ENCODE measurements at places on chromosomes 12 and 14.

GRCh38 chr14:23358042-23358441 lies 5.4 kb upstream of the SLC22A17 start:
- DNase-seq, result no peak

- peak; percentile 8 for DNase-seq
These were observed 1.1 kb downstream of the ATXN2 start for GRCh38 chr12:111597831-111598636.

GRCh38 chr14:74583689-74584434 lies 28.2 kb downstream of the LTBP2 start:
- DNase-seq, result no peak

- DNase-seq, result no peak
These were observed 762 bp downstream of the RABGGTA start for GRCh38 chr14:24270537-24271133.

DNA sequence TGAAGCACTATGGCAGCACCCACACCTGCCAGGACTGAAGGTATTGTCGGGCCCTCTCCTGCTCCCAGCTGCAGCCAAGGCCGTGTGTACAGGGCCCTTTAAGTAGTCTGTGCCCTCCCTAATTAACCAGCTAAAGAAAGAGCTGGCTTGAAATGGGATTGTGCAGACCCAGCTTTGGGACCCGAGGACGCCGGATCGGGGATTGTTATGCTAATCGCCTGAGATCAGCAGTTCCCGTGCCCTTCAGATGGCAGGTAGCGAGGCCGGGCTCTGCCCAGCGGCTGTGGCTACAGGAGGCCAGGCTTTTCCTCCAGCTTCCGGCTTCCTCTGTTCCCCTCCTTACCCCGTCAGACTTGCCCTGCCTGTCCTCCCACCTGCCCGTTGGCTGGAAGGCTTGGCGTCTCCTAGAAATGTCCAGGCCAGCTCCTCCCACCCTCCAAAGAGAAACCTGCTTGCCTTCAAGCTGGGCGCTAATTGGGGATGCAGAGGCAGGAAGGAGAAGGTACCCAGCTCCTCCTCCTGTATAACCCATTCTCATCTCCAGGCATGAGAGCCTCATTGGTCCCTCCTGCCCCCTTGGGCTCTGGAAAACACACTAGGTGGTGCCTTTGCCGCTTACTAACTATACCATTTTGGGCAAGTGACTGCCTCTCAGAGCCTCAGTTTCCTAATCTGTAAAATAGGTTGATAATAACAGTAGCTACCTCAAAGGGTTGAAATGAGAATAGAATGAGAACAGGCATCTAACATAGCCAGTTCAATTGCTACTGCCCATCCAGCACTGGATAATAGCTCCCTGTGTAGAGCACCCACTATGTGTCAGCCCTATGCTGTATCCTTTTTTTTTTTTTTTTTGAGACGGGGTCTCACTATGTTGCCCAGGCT lies 25.8 kb upstream of the MSI1 start:
- DNase-seq, result no peak

DNA sequence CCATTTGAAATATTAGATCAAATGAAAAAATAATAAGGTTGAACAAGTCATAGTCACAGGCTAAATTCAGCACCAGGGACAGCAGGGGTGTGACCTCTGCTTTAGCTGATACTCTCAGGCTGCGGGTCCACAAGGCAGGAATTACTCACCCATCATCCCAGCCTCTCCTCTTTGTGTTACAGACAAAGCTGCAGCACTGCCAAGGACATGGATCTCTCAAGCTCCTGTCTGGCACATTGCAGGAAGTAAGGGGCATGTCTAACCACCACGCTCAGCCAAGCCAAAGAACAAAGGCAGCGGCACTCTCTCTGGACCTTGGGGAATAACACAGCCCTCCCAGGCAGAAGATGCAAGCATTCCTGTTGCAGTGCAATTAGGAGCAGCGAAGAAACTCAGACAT lies 783.8 kb downstream of the VRK1 start:
- DNase-seq, result no peak

DNA sequence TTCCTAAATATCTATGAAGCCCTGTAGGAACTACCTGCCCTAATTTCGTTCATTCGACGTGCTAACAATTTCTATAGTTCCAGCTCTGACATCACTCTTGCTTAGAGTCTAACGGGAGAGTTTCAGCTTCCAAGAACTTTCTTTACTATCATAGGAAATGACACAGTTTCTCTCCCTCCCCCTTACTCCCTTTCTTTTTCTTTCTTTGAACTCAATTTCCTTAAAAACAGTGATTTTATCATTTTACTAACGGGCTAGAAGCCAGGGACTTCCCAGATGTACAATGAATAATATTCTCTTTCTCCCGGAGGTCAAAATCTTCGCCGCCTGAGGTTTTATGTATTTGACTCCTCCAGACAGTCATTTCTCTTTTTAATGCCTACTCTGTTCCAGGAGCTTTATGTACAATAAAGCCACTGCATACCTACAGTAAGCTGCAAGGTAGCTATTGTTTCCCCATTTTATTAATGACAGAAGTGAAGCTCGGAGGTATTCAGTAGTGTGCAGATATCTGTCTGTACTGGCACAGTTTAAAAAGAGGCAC lies 15.7 kb downstream of the SMCO2 start:
- no peak for DNase-seq

GRCh38 chr14:23034498-23035302 lies at the start of gene PSMB5:
Gene PSMB5 (minus strand): TSS chr14:23034900. CDS start chr14:23034881, 19 bp downstream.
- peak; percentile 71 for DNase-seq

DNA sequence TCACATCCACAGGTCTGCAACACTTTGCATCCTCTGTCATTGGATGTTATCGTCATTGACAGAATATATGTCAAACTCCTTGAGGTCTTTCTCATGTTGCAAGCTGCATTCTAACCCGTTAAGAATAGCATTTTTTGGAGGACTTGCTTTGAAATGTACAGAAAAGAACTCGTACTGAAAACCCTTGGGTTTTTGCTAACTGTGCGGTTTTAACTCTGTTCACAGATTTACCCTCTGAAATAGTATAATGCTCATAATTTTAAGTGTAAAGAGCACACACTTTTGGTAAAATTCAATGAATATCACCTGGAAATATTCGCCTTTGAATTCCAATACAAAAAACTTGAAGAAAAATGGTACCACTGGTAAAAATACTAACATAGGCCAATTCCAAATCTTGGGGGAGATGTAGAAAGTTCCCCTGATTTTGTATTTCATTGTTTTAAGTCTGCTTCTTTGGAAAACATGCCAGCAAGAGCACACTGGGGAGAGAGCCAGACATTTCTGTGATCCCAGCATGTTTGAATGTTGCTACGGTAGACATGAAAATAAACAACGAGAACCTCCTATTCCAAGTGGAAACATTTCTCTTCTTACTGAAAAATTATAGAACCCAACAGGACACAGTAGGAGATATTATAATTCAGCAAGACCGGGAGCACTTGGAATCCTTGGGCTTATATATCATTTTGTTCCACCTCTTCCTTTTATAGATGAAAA lies 446.0 kb downstream of the AEBP2 start:
- DNase-seq, result no peak

GRCh38 chr12:110180591-110181005 lies 56.4 kb downstream of the IFT81 start:
- no peak for DNase-seq

- DNase-seq, result no peak
These were observed 119.1 kb upstream of the GARIN6 start for GRCh38 chr12:99528478-99528877.

- DNase-seq, result no peak
These were observed 138.7 kb downstream of the PDE3A start for GRCh38 chr12:20507056-20507455.

- no peak for DNase-seq
These were observed 12.9 kb downstream of the TMEM117 start for GRCh38 chr12:43848786-43849185.

GRCh38 chr14:63598807-63599206 lies 42.9 kb downstream of the WDR89 start:
- no peak for DNase-seq

DNA sequence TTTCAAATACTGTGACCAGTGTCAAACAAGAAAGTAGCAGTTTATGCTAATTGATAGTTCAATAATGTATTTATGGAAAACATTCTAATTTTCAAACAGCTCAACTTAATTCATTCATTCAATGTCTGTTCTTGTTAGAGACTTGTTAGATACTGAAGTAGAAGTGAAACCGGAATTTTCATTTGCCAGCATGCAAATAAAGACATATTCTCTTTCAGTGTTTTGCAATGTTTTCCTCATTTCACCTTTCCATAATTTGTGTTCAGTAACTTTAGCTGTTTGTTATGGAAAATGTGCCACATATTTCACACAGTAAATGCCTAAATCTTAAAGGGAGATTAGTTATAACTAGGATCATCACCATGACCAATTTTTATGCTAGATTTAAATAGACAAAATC lies 21.2 kb downstream of the TAS2R50 start:
- DNase-seq, result no peak

GRCh38 chr12:91383099-91383498 lies 200.5 kb upstream of the DCN start:
- no peak for DNase-seq

GRCh38 chr12:110744151-110744571 lies 1.5 kb upstream of the PPP1CC start:
- DNase-seq, result no peak

DNA sequence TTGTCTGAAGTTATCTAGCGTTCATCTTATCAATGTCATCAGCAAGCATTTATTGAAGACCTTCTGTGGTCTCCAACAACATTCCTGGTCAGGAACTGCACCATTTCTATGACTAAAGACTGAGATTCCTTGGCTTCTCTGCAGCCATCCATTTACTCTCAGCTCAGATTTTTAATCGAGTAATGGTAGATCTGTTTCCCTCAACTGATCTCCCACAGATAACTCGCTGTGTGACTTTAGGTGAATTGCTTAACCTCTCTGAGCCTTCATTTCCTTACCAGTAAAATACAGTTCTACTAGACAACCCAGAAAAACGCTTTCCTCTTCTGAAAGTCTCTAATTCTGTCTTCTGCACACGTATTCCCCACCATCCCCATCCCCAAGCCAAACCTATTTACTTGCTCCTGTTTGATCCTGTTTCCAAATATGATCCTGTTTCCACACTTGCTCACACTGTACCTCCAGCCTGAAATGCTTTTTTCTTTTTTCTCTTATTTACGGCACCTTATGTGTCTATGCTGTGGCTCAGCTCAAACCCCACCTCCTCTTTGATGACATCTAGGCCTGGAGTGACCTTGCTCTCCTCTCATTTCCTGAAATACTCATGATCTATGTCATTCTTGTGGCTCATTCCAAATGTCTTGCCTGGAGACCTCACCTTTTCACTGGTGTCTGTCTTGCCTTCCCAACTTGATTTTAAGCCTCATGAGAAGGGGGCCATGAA lies 21.8 kb downstream of the PLXNC1 start:
- no peak for DNase-seq

DNA sequence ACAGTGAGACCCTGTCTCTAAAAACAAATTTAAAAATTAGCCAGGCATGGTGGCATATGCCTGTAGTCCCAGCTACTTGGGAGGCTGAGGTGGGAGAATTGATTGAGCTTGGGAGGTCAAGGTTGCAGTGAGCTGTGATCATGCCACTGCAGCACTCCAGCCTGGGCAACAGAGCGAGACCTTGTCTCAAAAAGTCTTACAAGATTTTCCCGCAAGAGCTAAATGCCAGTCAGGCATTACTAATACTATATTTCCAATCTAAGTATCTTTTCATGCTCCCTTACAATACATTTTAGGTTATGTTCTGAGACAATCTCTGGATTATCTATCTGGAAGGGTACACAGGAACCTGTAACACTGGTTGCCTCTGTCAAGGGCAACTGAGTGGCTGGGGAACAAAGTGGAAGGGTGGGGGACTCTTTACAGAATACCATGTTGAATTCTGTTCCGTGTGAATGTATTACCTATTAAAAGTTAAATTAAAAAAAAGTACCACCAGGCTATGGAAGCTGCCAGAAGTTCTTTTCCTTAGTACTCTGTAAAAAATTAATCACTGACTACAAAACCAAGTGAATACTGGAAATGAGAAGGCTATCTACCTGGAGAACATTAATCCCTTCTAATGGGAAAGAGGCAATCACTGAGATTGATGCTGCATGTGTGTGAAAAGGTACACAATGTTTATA lies 56.7 kb downstream of the BTBD7 start:
- DNase-seq, result no peak

- DNase-seq, result no peak
These were observed 24.5 kb downstream of the MMP17 start for GRCh38 chr12:131852551-131853299.

GRCh38 chr12:48985475-48985897 lies 7.4 kb downstream of the WNT1 start:
- no peak for DNase-seq

DNA sequence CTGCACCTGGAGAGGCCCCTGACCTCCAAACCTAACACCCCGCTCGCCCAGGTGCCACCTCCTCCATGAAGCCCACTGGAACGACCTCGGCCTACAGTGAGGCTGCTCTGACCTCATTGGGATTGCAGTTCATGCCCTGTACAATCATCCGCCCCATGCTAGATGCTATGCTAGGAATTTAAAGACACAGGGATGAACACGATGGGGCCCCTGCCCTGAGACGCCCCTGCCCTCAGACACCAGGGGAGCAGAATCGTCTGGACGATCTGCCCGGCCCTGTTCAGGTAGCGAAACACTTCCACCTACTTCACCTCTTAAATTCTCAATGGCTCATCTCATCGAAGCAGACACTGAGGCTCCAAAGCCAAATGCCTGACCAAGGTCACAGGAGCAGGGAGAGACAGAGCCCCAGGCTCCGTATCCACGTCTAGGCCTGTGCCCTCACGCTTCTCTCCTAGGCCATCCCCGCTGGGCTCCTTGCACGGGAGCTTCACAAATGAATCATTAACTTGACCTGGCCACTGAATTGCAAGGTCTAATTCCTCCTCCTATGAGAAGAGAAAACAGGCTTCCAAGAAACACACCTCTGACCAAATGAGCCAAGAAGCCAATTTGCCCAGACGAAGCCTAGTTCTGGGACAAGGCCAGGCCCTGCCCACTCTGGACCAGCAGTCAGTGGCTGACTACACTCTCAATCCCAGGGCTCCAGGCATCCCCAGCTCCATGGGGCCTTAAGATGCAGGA lies 35.2 kb downstream of the SCARB1 start:
- no peak for DNase-seq

DNA sequence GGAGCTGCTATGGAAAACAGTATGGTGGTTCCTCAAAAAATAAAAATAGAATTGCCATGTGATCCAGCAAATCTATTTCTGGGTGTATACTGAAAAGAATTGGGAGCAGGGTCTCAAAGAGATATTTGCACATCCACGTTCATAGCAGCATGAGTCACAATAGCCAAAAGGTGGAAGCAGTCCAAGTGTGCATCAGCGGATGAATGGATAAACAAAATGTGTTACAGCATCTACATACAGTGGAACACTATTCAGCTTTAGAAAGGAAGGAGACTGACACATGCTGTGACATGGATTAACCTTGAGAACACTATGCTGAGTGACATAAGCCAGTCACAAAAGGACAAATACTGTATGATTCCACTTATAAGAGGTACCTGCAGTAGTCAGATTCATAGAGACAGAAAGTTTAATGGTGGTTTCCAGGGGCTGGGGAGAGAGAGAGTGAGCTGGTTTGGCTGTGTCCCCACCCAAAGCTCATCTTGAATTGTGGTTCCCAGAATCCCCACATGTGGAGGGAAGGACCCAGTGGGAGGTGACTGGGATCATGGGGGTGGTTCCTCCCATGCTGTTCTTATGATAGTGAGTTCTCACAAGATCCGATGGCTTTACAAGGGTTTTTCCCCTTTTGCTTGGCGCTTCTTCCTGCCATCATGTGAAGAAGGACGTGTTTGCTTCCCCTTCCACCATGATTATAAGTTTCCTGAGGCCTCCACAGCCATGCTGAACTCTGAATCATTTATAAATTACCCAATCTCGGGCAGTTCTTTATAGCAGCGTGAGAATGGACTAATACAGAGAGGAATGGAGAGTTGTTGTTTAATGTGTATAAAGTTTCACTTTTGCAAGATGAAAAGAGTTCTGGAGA lies 17.6 kb upstream of the TBC1D30 start:
- no peak for DNase-seq

All from activated CD8-positive, alpha-beta memory T cell treated with anti-CD3 and anti-CD28 coated beads for 48 hours (primary cell).